ENCODE measurements at places on chromosomes 12 and 14.

GRCh38 chr12:130644146-130644545 lies 72.0 kb downstream of the RIMBP2 start:
- DNase-seq: no peak

GRCh38 chr12:78086553-78087362 lies 256.1 kb downstream of the NAV3 start:
- DNase-seq: no peak

DNA sequence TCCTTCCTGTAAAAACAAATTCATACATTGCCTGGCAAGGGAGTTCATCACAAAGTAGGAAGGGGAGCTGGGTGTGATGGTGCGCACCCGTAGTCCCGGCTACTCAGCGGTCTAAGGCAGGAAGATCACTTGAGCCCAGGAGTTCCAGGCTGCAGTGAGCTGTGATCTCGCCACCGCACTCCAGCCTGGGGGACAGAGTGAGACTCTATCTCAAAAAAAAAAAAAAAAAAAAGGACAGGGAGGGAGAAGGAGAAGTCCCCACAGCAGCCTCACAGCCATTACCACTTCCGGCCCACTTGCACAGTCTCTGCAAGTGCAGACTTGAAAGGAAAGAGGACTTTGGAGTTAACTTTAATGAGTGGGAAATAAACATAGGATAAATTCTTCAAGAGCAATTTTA lies 121.0 kb downstream of the FBXL14 start:
- DNase-seq: peak; percentile 72

- DNase-seq: no peak
These were observed 70.3 kb downstream of the TBX5 start for GRCh38 chr12:114335607-114336006.

- no peak for DNase-seq
These were observed 3.9 kb downstream of the ANKRD33 start for GRCh38 chr12:51891843-51892242.

GRCh38 chr12:47736216-47736615 lies 10.9 kb upstream of the ENDOU start:
- DNase-seq: no peak

DNA sequence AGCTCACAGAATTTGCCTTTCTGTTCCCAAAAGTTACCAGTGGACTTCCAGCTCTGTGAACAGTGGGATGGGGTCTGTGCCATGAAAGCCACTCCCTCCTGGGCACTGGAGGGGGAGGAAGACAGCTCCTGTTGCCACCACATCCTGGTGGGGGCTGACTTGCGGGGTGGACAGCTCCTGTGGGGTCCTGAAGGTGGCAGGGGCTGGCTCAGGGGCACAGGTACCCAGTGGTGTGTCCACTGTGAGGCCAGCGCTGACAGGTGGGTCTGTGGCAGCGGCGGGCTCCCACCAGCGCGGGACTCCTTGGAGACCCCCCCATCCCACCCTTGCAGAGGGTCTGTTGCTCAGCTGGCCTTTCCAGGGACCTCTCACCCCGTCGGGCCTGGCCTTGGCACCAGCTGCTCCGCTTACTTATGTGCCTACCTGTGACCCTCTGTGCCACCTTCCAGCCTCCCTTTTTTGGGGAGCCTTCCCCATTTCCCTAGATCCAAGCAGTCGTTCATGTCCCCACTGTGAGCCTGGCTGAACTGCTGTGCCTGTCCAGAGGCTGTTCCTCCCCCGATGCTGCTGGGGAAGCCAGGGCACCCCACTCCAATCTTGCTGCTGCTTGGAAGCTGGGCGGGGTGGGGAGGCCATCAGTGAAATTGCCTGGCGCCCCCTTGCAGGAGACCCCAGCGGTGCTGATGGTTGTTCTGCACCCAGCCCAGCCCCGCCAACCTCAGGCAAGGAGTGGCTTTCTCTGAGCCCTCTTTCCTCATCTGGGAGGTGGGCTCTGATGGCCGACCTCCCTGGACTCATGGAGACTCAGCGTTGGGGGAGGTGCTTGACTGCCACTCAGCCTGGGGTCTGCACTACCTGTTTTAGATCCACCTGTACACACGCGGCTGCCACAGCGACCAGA lies 2.2 kb downstream of the TEDC1 start:
- DNase-seq: no peak

DNA sequence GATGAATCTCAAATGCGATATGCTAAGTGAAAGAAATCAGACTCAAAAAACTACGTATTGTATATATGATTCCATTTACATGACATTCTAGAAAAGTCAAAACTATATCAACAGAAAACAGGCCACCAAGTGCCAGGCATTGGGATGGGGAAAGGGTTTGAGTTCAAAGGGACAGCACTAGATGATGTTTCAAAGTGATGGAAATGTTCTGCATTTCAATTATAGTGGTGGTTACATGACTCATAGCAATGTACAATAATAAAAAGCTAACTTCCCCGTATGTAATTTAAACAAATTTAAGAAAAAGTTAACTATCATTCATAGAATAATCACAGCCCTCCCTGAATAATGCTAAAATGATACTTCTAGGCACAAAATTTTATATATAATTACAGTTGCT lies 13.5 kb downstream of the HECTD1 start:
- peak; percentile 4 for DNase-seq

- no peak for DNase-seq
These were observed 88.4 kb downstream of the TMCC3 start for GRCh38 chr12:94561943-94562411.

DNA sequence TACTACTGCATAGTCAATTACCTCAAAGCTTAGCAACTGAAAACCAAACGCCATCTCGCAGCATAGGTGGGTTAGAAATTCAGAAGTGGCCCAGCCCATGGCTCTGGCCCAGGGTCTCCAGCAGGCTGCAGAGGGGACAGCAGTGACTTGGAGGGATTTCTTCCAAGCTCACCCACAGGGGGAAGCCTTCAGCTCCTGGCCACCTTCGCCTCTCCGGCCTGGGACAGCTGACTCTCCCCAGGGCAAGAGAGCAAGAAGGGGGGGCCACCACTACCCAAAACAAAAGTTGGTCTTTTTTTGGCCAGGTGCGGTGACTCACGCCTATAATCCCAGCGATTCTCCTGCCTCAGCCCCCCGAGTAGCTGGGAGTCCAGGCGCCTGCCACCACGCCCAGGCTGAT lies 32.2 kb upstream of the ANKRD9 start:
- no peak for DNase-seq

DNA sequence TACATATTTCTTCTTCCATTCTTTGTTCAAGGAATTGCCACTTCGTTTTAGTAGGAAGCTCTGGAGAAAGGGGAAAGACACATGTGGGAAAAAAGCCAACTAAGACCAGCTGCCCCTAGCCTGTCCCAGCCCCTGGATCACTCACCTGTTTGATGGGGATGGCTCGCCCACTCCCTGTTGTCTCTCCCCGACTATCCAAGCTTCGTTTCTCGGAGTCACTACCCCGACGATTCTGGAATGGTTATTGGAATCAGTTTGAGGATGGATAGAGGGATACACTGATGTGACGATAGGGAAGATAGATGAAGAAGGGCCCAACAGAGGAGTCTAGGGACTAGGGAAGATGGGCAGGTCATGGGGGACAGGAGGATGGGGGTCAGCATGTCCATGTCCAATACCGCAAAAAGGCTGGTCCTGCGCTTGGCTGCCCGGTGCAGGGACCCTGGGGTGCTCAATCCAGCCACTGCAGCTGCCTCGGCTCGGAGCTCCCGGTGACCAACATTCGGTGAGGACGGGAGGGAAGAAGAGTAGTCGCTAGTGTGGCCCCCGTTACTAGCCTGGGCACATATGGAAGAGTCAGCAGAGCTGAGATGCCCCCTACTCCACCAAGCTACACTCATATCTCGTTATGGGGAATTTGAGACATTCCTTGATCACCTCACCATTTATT lies 7.0 kb downstream of the AGAP2 start:
- DNase-seq: no peak

GRCh38 chr12:116152268-116152667 lies 125.2 kb downstream of the MED13L start:
- no peak for DNase-seq

DNA sequence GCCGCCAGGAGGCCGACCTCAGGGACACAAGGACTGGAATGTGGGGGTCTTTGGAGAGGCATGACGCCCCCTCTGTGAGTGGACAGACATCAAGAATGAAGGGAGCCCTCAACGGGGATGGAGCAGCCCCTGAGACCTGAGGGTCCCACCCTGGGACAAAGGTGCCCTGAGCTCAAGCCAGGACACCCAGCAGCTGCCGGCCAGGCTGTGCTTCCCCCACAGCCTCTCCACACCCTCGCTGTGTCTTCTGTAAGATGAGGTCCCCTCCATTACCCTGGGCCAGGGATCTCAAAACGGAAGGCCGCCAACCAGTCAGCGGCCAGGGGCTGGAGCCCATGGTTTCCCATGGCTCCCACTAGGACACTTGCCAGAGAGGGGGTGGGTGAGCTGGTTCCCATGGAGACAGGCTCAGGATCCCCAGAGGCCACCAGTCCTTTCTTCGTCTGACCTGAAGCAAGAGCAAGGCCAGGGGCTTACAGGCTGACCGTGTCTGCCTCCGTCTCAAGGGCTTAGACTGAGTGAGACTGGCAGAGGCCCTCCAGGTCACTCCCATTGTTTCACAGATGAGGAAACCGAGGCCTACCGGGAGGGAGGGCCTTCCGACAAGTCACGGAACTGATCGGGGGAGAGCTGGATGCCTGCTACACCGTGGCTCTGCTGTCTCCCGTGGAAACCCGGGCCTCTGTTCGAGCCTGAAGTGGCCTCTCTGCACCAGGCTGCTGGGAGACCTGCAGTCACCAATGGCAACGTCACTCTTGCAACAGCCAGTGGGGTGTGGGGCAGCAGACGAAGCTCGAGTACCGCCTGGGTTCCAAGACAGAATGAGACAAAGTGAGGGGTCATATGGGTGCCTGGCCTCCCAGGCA lies 91.7 kb upstream of the DIO3 start:
- DNase-seq: no peak

- no peak for DNase-seq
These were observed 44.8 kb upstream of the PCED1B start for GRCh38 chr12:47034661-47035060.

- no peak for DNase-seq
These were observed 40.8 kb downstream of the TGFB3 start for GRCh38 chr14:75941030-75941429.

DNA sequence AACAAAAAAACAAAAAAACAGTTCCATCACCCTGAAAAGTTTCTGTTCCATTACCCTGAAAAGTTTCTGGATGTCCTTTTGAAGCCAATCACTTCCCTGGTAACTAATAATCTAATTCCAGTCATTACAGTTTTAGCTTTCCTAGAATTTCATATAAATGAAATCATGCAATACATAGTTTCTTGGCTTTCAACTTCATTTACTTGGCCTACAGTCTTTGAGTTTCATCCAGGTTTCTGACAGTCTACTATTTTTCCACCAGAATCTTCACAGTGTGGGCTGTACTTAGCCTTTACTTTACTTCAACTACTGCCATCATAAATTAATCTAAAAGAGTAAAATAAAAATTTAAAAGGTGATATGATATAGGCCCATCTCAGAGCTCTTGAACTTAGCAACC lies 55.5 kb downstream of the RPS6KA5 start:
- no peak for DNase-seq

DNA sequence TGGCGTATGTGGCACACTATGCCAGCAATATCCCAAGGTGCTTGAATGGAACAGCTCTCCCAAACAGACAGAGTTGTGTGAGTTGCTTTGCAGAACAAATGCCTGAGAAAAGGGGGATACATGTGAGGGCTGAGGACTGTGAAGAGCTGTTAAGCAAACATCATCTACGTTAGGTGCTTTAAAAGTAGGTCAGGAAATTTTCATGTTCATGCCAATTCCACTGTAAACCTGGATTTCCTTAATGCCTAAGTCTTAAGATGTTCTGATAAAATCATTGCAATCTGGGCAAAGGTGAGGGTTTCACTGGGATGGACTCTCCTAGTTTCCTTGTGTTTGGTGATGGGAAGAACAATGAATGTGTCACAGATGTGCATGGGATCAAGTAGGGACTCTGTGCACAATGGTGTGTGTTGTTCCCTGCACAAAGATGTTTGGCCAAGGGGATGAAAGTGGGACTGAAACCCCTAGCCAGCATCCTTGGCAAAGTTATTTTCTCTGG lies 227.9 kb downstream of the KTN1 start:
- DNase-seq: no peak

GRCh38 chr14:22464422-22465142 lies 124.4 kb downstream of the DAD1 start:
- DNase-seq: no peak

DNA sequence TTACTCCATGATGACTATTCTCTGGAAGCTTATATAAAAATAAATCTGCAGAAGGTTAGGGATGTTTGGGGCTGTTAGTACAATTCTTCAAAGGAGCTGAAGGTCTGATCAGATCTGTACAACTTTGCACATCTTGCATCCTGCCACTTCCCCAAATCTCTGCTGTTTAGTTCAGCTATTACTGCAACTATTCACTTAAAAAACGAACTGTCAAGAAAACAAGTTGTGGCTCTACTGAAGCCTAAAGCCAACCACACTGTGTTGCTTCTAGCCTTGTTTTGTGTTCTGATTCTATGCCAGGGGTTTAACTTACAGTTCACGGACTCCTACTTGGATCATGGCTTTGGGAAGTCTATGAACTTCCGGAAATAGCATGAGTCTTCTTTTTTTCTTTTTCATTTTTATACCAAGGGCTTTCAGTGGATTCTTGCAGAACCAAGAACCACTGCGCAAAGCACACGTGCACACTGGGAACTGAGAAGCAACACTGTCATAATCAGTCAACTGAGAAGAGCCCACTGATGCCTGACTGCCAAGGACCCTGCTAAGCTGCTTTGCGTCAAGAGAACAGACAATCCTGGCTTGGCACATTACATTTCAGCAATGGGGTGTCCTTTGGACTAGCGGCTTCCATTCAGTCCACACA lies 66.3 kb upstream of the EEA1 start:
- DNase-seq: no peak

GRCh38 chr14:104794631-104794992 lies 936 bp downstream of the AKT1 start:
- no peak for DNase-seq

DNA sequence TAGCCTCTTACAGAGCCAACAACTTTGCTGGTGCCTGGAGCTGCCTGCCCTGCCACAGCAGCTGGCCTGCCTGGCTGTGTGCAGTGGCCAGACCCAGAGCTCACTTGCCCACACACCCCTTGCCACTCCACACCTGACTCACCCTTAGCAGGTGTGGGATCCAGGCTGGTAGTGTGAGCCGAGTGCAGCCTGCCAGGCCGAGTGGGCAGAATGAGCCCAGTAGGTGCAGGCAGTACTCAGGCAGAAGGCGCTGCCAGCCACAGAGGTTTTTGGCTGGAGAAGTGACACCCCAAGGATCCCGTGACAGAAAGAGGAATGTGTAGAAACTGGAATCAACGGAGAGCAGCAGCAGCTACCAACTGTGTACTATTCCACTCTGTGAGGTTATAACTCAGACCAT lies 29.8 kb upstream of the PYGL start:
- DNase-seq: no peak
